ENCODE measurements at places on chromosomes 12 and 14.

DNA sequence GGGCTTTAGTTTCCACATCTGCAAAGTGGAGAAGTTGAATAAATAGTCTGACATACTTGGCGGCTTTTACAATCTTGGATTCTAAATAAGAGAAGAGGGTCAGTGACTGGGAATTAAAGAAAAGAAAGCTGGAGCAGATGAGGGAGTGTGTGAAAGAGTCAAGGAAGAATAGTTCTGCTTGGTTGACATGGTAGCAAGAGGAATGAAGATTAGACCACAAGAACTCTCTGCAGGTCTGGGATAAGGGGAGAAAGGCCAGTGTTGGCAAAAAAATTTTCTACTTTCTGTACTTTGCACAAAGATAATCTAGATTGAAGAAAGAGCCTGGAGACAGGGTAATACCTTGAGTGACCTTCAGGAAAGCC, 5.9 kb downstream of the ITGB7 start:
- no peak for DNase-seq

- no peak for DNase-seq
These were observed 80.6 kb downstream of the PRKAB1 start for GRCh38 chr12:119748497-119748896.

DNA sequence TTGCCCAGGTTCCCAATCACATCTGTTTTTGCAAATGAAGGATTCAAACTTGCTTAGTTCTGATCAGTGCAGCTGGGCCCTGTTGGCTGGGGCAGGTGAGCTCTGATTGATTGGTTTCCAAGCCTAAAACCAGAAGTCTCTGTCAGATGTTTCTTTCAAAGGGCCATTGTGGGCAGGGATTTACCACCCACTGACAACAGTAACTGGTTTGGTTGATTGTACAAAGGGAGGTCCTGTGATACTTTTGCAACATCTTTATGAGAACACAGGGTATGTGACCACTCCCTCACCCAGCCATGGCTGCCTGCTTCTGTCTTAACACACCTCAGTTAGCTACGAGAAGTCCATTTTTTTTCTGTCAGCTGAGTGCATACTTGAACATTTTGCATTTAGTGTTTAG, 184.1 kb downstream of the FLRT2 start:
- no peak for DNase-seq

DNA sequence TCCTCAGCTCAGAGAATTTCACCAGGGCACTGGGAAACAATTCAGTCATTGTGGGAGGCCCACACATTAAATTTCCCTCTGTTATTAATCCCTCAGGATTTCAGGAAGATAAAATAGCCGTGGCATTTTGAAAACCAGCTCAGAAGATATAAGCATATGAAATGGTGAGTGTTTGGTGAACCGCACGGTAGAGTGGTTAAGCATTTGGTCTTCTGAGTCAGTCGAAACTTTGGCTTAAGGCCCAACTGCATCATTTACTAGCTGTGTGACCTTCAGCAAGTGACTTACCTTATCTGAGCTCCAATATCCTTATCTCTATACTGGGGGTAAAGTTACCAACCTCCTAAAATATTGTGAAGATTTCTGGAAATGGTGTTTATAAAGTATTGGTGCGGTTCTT, 5.2 kb upstream of the VRK1 start:
- no peak for DNase-seq

DNA sequence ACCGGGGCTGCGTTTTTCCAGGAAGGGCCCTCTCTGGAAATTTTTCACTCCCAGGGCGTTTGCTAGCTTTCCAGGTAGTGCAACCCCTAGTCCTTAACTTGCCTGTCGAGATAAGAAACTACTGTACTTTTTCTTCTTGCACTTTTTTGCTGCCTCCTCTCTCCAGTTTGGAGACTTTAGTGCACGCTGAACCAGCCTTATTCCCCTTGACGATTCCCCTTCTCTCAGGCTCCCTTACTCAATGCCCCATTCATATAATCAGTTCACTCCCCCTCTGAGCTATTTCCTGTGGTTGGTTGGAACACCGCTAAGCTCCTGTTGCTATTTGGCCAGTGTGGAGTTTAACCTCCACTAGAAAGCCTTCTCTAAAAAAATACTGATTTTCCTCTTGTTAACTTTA, 682 bp downstream of the CREBL2 start:
- no peak for DNase-seq
